ENCODE measurements at places on chromosomes 4 and X.
A peak's percentile ranks its signal among the peaks of the same experiment; 100 is the strongest.

GRCh38 chr4:74038086-74038424 is 434 bp downstream of the CXCL3 start:
- DNase-seq: no peak

- no peak for DNase-seq
Observed at GRCh38 chr4:113122066-113122465, 72.6 kb downstream of the ANK2 start.

GRCh38 chrX:3711331-3711917 is 2.0 kb downstream of the PRKX start:
- no peak for DNase-seq

DNA sequence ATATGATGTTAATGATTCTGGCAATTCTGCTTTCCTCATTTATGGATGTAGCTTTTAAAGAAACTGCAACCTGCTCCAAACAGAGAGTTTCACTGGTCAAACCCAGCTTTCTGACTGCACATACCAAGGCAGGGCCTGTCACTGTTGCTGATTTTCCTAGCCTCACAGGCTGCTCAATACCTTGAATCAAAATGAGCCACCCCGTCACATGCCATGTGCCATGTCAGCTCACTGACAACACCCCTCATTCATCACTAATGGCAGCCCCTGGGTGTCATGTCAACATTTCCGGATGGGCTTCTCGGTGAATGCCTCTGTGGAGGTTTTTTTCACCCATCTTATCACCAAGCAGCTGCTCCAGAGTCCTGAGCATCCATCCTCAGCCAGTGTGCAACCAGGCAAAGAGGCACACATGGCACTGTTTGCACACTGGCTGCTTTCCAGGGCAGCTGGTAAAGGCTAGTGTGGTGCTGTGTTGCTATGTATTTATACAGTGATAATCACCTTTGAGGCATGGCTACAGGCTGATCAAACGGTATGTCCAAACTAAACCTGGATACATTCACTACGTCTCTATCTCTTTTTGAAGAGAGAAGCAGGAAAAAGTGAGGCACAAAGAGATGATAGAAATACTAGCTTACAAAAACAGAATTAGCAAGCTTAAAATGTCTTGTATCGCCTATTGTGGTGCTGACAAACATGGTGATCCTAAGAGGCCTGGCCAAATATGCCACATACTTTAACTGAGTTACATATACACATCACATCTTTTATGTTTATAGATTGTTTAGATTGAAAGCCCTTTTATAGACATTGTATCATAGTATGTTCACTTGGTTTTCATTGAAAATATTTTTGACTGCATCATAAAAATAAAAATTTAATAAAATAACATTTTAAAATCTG is 94.6 kb upstream of the INPP4B start:
- peak; percentile 97 for DNase-seq

- no peak for DNase-seq
Observed at GRCh38 chr4:79991601-79992000, 81.4 kb downstream of the ANTXR2 start.

GRCh38 chr4:186881521-186882220 is 158.0 kb upstream of the FAT1 start:
- no peak for DNase-seq

GRCh38 chr4:82809619-82810018 is 11.0 kb upstream of the SCD5 start:
- no peak for DNase-seq

DNA sequence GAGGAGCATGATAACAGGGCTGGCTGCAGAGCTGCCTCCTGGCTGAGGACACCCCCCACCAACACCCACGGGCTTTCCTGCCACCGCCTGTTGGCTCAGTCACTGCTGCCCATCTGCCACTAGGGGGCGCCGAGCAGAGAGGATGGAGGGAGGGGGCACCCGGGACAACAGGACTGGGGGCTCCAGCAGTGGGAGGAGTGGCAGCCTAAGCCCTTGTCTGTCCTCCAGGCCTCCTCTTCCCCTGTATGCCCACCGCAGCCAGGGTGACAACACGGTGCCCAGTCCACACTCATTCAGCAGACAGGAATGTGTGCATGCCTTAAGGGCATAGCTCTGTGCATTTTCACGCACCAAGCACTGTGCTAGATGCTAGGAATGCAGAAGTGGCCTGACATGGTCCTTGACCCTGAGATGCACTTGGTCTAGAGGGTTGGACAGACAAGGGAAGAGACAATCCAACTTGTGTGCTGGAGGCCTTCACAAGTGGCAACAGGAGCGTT is 149.9 kb downstream of the AMMECR1 start:
- no peak for DNase-seq

- DNase-seq: no peak
Observed at GRCh38 chr4:83282049-83282535, 2.5 kb downstream of the COQ2 start.

DNA sequence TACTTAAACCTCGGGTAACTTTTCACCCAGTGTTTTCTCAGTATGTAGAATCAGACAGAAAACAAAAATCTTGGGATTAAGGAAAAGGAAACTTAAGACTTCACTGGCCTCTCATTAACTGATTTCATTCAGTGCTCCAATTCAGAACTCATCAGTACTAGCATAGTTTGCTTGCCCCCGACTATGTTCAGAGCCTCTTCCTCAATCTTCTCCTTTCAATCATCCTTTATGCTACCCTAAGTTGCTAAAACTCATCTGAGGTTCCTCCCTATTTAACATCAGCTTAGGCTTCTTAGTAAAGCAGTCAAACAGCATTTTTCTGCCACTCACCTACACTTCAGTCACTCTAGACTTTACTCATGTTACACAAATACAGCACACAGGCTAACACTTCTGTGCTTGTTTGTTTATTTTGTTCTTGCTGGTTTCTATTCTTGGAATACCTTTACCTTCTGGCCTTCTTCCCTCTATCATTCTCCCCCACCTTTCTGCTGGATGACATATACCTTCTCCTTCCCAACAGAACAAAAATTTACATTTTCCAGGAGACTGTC is 163.0 kb upstream of the TLL1 start:
- no peak for DNase-seq

GRCh38 chr4:73741750-73742489 is 1.6 kb downstream of the CXCL8 start:
- no peak for DNase-seq

- no peak for DNase-seq
Observed at GRCh38 chrX:102560423-102561068, 38.8 kb upstream of the ARMCX5 start.

- DNase-seq: no peak
Observed at GRCh38 chrX:2697741-2698299, 6.7 kb downstream of the CD99 start.

DNA sequence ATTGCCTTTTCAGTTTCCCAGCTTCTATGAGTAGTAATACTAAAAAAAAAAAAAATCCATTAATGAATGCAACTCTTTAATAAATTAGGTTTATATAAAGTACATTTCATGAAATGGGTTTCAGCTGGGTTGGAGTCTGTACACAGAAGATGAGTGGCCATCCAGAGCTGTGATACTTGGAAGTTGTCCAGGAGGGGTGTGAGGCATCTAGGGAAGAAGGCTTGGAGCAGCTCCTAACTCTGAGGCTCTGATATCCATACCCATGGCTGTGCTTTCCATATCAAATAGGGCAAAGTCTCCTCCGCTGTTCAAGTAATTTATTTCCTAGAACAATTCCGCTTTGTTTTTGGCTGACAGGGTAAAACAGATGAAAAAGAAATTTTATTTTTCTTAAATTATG is 423.3 kb upstream of the TENM3 start:
- DNase-seq: peak; percentile 58

DNA sequence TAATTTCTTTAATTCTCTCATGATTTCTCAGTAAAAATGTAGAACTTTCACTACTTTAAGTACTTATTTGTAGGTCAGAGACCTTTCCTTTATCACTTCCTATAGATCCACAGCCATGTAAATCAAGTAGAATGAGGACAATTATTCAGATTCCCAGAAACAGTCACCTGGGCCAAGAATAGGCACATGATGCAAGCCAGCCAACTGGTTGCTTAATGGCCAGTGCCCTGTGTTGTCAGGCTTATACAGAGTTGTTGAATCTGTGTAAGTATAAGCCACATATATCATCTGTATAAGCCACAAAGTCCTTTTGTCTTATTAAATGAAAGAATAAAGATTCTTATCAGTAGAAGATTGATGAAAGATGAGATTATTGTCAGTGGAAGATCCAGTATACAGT is 5.2 kb downstream of the BANK1 start:
- DNase-seq: no peak

DNA sequence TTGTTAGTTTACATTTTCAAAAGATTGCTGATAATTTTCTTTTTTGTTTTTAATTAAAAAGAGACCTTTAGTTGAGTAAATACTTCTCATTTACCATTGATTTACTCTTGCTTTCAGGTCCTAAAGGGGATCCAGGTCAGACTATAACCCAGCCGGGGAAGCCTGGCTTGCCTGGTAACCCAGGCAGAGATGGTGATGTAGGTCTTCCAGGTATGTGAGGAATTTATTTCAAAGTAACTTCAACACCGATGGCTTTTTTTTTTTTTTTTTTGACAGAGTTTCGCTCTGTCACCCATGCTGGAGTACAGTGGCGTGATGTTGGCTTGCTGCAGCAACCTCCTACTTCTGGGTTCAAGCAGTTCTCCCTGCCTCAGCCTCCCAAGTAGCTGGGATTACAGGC is 135.1 kb downstream of the IRS4 start:
- DNase-seq: no peak

GRCh38 chr4:1997712-1998111 is 11.1 kb downstream of the NELFA start:
- DNase-seq: no peak

- no peak for DNase-seq
Observed at GRCh38 chr4:83591056-83591455, 55.1 kb downstream of the GPAT3 start.

GRCh38 chr4:39280770-39281169 is 85.4 kb downstream of the RFC1 start:
- DNase-seq: no peak

- no peak for DNase-seq
Observed at GRCh38 chrX:151675121-151675746, 20.0 kb upstream of the PRRG3 start.

- DNase-seq: no peak
Observed at GRCh38 chr4:25401066-25401465, 24.0 kb downstream of the ANAPC4 start.

DNA sequence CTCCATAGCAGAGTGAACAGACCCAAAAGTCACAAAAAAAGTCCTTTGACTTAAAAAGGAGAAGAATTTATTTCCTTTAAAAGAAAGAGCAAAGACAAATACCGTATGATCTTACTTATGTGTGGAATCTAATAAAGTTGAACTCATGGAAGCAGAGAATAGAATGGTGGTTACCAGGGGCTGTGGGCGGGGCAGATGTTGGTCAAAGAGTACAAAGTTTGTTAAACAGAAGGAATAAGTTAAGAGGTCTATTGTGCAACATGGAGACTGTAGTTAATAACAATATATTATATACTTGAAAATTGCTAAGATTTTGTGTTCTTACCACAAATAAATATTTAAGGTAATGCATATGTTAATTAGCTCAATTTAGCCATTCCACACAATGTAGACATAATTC is 173.3 kb upstream of the S100G start:
- no peak for DNase-seq

DNA sequence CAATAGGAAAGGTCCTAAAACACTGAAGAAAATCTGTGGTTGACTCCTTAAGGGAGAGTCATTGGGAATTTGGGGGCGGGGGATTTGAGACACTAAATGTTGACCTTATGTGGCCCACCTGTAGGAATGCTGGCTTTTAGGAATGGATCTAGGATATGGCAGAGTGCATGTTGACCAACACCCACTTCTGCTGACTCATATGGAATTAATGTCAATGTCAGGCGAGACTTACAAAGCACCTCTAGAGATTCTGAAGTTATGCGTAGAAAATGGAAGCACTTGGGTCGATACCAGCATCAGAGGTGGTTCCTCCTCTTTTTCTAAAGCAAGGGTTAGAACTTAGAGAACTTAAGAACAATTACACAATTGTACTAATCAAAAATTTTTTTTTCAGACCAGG is 100.6 kb upstream of the CBR4 start:
- DNase-seq: no peak

GRCh38 chr4:121555315-121556107 is 141.3 kb downstream of the ANXA5 start:
- DNase-seq: no peak

- no peak for DNase-seq
Observed at GRCh38 chrX:133783274-133783673, 202.1 kb downstream of the GPC3 start.

DNA sequence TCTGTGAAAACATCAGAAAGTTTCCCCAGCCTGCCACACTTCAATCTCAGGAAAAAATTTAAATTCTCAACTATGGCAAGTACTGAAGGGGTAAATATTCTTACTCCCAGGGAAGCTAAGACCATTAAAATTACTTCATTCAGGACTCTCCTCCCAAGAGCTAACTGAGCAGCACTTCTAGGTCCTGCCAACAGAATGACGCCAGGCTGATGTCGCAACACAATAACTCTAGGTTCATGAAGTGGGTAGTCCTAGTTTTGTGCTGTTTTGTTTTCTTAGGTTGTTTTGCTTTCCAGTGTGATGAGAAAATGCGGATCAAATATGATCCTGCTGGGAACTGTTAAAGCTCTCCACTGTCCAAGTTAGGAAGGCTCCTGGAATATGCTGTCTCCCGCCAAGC is 180.0 kb downstream of the NKX6-1 start:
- DNase-seq: no peak

DNA sequence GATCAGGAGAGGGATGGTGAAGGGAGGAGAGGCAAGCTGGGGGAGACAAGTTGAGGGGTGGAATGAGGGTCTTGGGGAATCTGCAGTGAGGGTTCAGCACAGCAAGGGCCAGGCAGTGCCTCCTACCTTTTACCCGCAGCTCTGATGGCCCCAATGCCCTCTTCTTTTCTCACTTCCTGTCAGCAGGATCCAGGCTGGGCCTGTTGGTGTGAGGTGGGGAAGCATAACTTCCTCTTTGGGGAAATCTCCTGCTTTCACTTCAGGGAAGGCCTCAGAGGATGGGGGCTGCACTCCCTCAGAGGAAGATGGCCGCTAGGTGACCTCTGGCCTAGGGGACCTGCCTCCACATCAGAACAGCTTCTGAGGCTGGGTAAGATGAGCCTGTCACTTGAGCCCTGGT is 36.5 kb downstream of the EFNB1 start:
- no peak for DNase-seq

GRCh38 chr4:174559894-174560293 is 37.6 kb upstream of the HPGD start:
- no peak for DNase-seq

- no peak for DNase-seq
Observed at GRCh38 chr4:142983065-142983464, 137.0 kb upstream of the INPP4B start.

GRCh38 chr4:35963974-35964515 is 280.3 kb downstream of the ARAP2 start:
- DNase-seq: no peak

Data from DMS153 (cell line).